Occipital lobe (tissue), 3 donors: ENCODE measurements at places on chromosomes 2 and 18.

DNA sequence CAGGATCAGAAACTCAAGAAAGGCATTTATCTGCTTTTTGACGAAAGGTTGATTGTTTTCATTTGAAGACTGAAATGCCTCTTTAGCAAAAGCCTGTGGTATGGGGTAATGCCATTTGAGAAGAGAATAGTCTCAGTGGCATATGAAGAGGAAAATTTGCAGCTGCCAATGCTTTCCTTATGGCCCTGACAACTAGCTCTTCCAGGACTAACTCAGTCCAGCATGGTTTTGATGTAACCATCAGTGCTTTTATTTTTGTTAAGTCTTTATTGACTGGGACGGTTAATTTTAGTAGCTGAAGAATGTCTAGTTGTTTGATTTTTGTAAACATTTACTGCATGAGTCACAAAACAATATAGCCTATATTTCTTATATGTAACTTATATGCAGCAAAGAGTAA is 158.4 kb downstream of the LNPK start:
- DNase-seq = no peak

GRCh38 chr18:12944709-12945108 is 3.1 kb upstream of the SEH1L start:
- no peak for DNase-seq

DNA sequence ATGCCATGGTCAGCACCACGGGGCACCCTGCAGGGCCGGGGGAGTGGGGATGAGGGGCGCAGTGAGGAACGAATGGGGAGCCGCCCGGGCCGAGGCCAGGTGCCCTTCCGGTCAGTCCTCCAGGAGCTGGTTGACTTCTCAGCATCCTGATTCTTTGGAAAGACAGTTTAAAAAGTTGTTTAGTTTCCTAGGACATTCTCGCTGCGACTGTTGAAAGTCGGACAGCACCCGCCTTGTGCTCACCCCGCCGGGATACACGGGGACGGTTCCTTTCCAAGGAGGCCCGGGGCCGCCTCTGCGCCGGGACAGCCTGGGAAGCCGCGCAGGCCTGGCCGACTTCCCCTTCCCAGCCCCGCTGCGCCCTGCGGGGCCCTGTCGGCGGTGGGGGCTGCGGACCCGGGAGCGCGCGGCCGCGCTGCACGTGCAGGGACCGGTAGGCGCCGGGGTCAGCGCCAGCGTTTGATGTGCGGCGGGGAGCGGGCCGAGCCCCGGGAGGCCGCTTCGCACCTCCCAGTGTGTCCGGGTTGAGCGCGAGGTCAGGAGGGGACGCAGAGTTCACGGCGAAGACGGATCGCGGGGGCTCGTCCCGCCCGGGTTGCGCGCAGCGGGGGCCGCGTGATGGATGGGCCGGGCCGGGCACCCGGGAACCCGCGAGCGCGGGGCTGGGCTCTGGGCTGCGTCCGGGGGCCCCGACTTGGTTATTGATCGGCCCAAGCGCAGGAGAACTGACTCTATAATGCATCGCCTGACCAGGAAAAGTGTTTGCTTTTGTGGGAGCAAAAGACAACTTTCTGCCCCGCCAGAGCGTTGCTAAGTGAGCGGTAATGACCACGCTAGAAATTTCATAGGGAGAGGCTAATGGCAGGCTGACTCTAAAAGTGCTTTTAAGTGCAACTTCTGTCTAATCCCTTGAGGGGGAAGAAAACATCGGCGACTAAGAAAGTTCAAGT is 28.0 kb upstream of the SMIM21 start:
- no peak for DNase-seq

- DNase-seq = no peak
Measured at GRCh38 chr2:774436-774835, 97.2 kb upstream of the TMEM18 start.

- DNase-seq = no peak
Measured at GRCh38 chr2:29811378-29811777, 110.0 kb downstream of the ALK start.

- DNase-seq = no peak
Measured at GRCh38 chr2:133561045-133561852, 7.0 kb downstream of the NCKAP5 start.

DNA sequence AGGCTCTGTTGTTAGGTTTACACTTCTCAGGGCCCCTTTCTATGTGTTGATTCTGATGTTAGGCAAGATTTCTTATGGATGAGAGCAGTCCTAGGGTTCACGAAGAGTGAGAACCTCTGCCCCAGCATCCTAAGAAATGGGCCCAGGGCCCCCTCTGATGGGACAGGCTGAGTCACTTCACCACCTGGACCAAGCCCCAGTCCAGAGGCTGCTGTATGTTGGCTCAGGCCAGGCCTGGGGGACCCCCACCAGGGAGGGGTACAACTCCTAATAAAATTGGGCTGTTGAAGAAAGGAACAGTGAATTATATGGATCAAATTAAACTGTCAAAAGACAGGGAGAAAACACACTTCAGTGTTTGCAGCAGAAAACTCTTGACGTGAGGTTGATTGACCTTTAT is 365.9 kb upstream of the HS6ST1 start:
- no peak for DNase-seq

- no peak for DNase-seq
Measured at GRCh38 chr2:204213588-204213987, 277.0 kb downstream of the ICOS start.

- no peak for DNase-seq
Measured at GRCh38 chr18:42078711-42079110, 123.7 kb downstream of the PIK3C3 start.

DNA sequence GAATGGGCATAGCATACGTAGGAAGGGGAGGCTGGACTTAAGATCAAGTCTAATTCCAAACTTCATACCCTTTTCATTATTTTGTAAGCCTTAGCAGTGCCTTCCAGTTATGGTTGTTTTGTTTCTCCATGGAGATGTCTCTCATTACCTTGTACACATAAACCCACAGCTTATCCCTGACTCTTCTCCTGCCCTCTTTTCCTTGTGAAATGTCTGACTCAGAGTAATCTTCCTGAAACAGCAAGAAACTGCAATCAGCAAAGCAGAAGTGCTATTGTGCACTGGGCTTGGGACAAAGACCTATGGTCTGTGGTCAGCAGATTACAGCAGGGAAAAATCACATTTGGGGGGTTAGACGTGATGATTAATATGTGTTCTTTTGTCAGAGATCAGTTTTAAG is 176.7 kb downstream of the IKZF2 start:
- no peak for DNase-seq

DNA sequence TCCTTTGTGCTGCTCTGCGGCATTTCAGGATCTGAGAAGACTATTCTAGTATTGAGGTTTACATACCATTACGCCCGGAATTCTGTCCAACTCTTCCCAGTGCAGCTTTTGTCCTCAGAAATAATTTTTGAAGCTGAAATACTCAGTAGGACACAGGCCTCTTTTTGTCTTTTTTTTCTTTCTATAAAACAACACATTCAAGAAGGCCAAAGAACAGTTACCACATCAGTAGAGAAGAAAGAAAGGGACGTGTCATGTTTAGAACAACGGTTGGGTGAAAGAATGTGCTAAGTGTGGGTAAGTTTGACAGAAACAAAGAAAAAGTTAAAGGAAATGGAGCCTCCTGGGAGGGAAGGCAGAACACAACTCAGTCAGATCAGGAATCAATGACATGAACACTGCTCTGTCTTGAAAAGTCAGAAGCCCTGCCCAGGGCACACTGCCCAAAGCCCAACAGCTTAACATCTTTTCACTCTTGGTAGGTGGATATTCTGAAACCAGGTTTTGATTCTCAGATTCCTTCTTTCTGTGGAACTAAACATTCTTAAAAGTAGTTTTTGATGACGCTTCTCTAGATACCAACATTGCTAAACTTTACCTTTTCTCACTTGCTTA is 198.6 kb upstream of the CWC22 start:
- no peak for DNase-seq
